ENCODE measurements at places on chromosomes 6 and 20.
A peak's percentile ranks its signal among the peaks of the same experiment; 100 is the strongest.

DNA sequence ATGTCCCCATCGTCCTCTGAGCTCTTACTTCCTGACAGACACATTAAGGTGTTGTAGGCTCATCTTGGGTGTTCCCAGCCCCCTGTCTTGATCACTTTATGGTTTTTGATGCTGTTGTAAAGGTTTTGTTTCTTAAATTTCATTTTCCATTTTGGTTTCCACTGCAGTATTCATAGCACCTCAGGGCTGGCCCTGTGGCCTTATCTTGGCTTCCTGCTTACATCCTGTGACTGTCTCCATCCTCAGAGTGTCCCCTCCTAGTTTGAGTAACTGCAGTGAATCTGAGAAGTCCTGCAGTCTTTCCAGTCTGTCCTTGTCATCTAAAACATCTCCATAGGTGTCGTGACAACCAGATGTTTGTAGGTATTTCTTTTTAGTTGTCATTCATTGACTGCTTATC lies 50.9 kb downstream of the JARID2 start:
- H3K4me3 ChIP-seq = no peak overlapping the region
- peaks cover 5% of the 10 kb centered on the region for H3K36me3 ChIP-seq
- H3K27me3 ChIP-seq = no peaks in the 10 kb centered on the region
- no peak overlapping the region for H3K27ac ChIP-seq
- peaks cover 11% of the 10 kb centered on the region for H3K4me1 ChIP-seq
- DNase-seq = no peak

DNA sequence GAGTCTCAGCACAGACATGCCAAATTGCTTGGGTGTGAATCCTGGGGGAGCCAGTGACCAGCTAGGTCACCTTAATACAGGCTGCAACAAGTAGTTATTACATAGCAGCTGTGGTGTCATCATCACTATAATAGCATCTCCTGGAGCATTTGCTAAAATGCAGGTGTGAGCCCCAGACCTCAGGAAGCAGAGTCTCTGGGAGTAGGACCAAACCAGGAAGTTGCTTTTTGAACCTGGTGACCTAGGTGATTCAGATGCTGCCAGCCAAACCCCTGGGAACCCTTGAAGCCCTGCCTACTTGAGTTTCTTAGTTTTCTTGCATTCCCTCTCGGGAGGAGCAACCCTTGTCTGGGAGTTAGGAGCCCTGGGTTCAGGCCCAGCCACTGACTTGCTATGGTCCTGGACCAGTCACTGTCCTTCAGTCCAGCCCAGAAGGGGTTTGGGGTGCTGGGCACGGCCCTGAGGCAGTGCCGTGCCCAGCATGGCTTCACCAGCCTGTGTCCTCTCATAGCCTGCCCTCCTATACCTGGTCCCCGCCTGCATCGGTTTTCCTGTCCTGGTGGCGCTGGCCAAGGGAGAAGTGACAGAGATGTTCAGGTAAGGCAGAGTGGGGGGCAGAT lies 39.3 kb upstream of the ID1 start:
- H3K27me3 ChIP-seq = no peaks in the 10 kb centered on the region
- H3K4me3 ChIP-seq = no peak overlapping the region
- H3K27ac ChIP-seq = no peak overlapping the region
- no peaks in the 10 kb centered on the region for H3K4me1 ChIP-seq

DNA sequence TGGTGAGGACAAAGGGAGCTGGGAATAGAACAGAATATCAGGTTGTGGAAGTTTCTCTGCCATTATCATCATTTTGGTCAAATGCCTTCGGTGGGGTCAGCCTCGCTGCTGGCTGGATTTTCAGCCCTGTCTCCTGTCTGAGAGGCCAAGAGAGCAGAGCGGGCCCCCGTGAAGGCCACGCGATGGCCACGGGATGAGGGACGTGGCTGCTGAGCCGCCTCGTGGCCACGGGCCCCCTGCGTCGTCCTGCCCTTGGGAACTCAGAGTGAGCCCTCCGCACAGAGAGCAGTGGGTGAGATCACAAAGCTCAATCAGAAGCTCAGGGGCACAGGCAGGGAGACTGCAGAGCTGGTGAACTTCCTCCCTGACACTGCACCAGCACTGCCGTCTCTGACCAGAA lies 363.7 kb downstream of the CDH4 start:
- H3K36me3 ChIP-seq = peaks cover 9% of the 10 kb centered on the region
- peaks cover 3% of the 10 kb centered on the region for H3K27me3 ChIP-seq
- no peak for DNase-seq
- H3K4me3 ChIP-seq = no peak overlapping the region
- H3K27ac ChIP-seq = no peak overlapping the region

- H3K27me3 ChIP-seq = no peaks in the 10 kb centered on the region
- H3K27ac ChIP-seq = no peak overlapping the region
- peaks cover 8% of the 10 kb centered on the region for H3K36me3 ChIP-seq
- DNase-seq = peak; percentile 40
Measured at GRCh38 chr6:88179692-88180091, 13.5 kb upstream of the CNR1 start.

- H3K27me3 ChIP-seq = no peaks in the 10 kb centered on the region
- H3K4me1 ChIP-seq = no peaks in the 10 kb centered on the region
- no peak for DNase-seq
- H3K4me3 ChIP-seq = no peak overlapping the region
- H3K27ac ChIP-seq = no peak overlapping the region
- H3K36me3 ChIP-seq = no peaks in the 10 kb centered on the region
Measured at GRCh38 chr6:68730291-68731054, 95.4 kb downstream of the ADGRB3 start.

GRCh38 chr20:60147004-60147403 lies 188.8 kb downstream of the CDH26 start:
- DNase-seq = no peak
- no peaks in the 10 kb centered on the region for H3K4me1 ChIP-seq
- H3K36me3 ChIP-seq = no peaks in the 10 kb centered on the region
- no peak overlapping the region for H3K4me3 ChIP-seq
- H3K27ac ChIP-seq = no peak overlapping the region

DNA sequence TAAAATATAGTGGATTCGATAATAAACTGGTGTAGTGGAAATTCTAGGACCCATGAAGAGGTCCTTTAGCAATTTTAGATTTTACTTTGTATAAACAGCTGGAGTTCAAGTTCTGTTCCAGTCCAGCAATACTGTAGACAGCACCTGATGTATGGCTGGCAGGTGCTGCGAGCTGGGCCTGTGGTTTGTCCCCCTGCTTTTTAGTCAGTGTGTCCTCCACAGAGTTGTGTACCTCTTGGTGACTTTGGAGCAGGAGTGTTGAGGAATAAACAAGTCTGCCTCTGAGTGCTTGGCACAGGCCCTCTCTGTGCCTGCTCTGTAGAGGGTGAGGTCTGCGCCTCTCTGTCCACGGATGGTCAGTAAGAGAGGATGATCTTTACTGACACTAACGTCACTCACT lies 13.8 kb downstream of the STX16 start:
- H3K27ac ChIP-seq = no peak overlapping the region
- DNase-seq = no peak
- H3K4me3 ChIP-seq = no peak overlapping the region
- no peaks in the 10 kb centered on the region for H3K27me3 ChIP-seq
- H3K36me3 ChIP-seq = peaks cover 41% of the 10 kb centered on the region

DNA sequence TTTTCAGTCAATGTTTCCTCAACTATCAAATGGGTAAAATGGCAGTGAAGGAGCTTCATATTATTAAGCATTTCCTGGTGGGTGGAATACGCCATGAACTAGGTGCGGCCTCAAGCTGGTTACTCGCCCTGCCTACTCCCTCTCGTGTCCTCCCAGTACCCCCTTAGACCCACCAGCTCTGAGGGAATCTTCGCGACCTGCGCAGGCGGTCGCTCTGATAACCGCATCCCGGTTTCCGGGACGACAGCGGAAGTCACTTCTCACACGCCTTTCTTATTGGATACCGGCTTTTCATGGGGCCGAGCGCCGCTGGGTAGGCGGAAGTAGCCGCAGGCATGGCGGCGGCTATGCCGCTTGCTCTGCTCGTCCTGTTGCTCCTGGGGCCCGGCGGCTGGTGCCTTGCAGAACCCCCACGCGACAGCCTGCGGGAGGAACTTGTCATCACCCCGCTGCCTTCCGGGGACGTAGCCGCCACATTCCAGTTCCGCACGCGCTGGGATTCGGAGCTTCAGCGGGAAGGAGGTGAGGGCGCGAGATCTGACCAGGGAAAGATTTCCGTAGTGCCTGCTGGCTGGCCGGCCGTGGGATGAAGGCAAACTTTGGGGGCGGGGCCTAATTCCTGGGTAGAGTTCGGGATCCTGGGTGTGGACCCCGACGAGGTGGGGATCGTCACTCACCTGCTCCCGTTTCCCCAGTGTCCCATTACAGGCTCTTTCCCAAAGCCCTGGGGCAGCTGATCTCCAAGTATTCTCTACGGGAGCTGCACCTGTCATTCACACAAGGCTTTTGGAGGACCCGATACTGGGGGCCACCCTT lies at the start of gene PIGT:
Gene PIGT (plus strand): TSS at position 320 of the 816 bp plus-strand sequence. CDS start 16 bp downstream, at position 336.
- H3K27ac ChIP-seq = no peak within 1 kb of the TSS
- peak within 1 kb of the TSS; percentile 95 for H3K4me3 ChIP-seq
- peak; percentile 89 for DNase-seq
- H3K4me1 ChIP-seq = no peaks in the 10 kb centered on the region
- H3K36me3 ChIP-seq = peaks cover 24% of the 10 kb centered on the region

DNA sequence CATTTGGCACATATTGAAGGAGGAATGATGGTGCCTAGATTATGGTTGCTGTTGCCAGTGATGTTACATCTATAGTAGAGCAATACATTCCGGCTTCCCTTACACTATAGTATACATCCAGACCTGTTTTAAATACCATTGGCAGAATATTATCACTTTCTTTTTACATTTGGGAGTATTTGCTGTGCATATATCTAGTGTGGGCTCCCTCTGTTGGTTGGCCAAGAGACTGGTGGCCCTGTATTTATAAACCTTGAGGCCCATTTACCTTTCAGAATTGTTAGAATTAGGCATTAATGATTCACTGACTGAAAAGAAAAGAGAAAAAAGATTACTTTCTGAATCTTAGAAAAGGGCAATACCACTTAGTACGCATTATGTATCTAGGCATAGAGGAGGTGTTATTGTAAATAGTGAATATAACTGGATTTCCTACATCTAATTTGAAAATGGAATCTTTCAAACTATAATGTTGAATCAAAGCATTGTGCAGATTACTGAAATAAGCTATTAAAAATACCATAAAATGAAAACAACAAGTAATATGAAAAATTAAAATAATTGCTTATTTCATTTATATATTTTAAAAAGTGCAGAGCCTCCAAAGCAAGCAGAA lies 628.8 kb upstream of the MAN1A1 start:
- H3K4me1 ChIP-seq = no peaks in the 10 kb centered on the region
- H3K27ac ChIP-seq = no peak overlapping the region
- no peak for DNase-seq

DNA sequence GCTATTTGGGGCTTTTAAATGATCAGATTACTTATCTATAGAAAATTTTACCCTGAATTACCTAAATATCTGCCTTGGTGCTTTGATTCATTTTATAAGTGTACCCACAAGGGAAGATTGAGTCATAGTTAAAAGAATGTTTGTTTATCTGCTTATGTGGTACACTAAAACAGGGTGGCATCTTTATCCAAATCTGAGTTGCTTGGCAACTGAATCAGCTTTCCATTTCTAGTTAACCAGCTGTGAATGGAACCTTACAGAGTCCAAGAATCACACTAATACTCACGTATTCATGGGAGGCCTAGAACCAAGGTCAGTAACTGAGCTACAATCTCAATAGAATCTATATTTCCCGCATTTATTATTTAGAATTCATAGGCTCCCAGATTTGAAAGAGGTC lies 44.0 kb upstream of the CAP2 start:
- H3K36me3 ChIP-seq = no peaks in the 10 kb centered on the region
- no peak for DNase-seq
- no peak overlapping the region for H3K4me3 ChIP-seq

DNA sequence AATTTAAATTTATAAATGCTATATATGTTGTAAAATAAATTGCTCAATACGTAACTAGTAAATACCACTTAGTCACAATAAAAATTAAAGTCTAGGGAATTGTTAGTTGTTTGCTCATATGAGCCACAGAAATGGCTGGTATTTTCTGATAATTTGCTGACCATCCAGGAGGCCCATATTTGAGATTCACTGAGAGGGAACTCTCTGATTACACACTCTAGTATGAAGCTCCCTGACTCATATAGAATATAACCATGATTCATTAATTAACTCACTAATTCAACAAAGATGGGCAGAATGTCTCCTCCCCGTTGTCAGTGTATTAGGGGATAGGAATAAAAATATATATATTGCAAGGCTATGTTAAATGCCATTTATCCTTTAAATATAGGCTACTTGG lies 46.6 kb upstream of the TMEM30A start:
- no peak overlapping the region for H3K27ac ChIP-seq
- peaks cover 19% of the 10 kb centered on the region for H3K4me1 ChIP-seq
- DNase-seq = no peak
- H3K27me3 ChIP-seq = no peaks in the 10 kb centered on the region
- no peak overlapping the region for H3K4me3 ChIP-seq

DNA sequence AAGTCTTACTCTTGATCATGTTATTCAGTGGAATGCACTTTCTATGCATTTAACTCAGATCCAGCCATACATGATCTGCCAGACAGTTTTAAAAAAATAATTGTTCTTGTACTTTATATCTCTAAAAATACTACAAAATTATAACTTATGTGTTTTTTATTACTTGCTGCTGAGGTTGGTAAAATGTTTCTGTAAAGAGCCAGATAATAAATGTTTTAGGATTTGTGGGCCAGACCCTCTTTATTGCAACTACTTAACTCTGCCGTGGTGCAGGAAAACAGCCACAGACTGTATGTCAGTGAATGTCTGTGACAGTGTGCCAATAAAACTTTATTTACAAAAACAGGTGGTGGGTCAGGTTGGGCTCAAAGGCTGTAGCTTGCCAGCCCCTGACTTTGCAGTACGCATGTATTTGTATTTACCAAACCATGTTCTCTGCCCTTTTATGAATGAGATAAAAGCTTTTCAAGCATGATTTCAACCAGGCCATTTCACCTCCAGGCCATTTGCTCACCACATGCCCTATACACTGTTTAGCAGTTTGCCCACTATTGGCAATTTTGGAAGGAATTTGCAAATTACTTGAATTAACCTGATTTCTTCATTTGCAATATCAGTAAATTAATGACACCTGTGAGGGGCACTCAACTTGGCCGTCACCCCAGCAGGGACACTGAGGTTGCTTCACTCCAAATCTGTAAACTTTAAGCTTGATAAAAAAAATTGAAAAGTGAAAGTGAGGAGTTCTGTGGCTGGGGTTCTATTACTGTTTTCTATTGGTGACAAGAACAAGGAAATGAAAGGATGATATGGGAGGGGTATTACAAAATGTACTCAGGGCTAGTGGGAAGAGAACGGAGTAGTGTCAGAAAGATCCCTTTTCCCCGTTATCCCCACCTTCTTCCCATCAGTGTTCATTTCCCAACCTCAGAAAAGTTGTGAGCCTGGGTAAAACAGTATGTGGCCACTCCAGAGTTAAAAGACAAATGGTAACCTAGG lies 133.4 kb downstream of the CEBPB start:
- no peak overlapping the region for H3K27ac ChIP-seq
- no peak overlapping the region for H3K4me3 ChIP-seq
- H3K27me3 ChIP-seq = no peaks in the 10 kb centered on the region
- no peaks in the 10 kb centered on the region for H3K4me1 ChIP-seq
- H3K36me3 ChIP-seq = no peaks in the 10 kb centered on the region

DNA sequence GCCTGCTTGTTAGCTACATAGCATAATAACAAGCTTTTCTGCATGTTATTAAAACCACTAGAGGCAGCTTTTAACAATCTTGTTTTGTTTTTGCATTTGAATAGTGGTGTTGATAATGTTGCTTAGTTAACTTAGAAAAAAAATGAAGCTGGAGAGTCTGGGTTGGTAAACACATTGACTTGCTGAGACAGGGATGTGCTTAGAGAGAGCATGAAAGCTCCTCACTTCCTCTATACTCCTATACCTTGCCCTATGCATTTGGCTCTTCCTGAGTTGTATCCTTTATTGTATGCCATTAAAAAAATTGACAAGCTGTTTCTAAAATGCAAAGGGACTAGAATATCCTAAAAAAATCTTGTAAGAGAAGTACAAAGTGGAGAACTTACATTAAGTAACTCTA lies 13.6 kb downstream of the FAM83B start:
- H3K4me1 ChIP-seq = peaks cover 3% of the 10 kb centered on the region
- no peak overlapping the region for H3K27ac ChIP-seq
- H3K36me3 ChIP-seq = no peaks in the 10 kb centered on the region
- H3K4me3 ChIP-seq = no peak overlapping the region
